ENCODE measurements at places on chromosomes 12 and 14. TPM values are rescaled to one million over a fixed set of nuclear protein-coding genes. Genes with fewer than 3 reads are reported as not detected.

Gene MANSC1
- polyA plus RNA-seq, result 7.0 TPM

Gene MSI1
- polyA plus RNA-seq, result 4.8 TPM

Gene PROX2
- not detected for polyA plus RNA-seq

Gene RFC5
- polyA plus RNA-seq, result 4.7 TPM

Gene OR6C2
- polyA plus RNA-seq, result not detected

DNA sequence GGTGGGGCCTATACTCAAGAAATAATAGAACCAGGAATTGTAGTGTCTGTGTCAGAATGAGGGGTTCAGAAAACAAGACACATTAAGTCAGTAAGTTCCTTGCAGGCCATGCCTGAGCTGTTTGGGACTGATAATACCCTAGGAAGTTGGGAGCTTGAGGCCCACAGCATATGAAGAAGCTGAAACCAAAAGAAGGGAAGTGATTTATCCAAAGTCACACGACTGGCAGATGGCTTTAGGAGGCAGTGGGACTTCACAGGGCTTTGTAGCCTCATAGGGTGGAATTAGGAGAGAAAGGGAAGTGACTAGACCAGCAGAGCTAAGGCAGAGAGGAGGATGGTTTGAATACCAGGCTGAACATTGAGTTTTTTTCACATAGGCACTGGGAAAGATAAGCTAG lies 56.6 kb upstream of the SRSF5 start:
- no peak for DNase-seq
- H3K4me1 ChIP-seq, result peaks cover 28% of the 10 kb centered on the region
- H3K4me3 ChIP-seq, result no peak overlapping the region
- H3K27me3 ChIP-seq, result no peaks in the 10 kb centered on the region
- H3K27ac ChIP-seq, result no peak overlapping the region

- H3K4me1 ChIP-seq, result no peaks in the 10 kb centered on the region
- no peaks in the 10 kb centered on the region for H3K27me3 ChIP-seq
- H3K36me3 ChIP-seq, result no peaks in the 10 kb centered on the region
- no peak overlapping the region for H3K27ac ChIP-seq
Measured at GRCh38 chr14:92259613-92260357, 63.2 kb upstream of the SLC24A4 start.

DNA sequence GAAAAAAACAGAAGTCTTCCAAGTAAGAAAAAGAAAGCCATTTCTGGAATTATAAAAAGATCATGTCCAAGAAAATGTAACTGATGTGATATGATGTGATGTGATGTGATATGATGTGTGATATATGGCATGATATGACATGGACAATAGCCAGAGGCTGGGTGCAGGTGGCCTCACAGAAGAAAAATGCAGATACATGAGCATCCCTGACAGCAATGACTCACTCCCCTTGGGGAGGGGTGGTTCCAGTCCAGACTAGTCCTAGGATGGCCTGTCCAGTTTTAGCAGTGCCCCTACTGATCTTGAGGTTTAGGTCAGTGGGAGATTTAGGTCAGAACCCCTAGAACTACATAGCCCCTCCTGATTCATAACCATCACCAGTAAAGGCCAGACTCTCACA lies 3.5 kb upstream of the RHOJ start:
- H3K27ac ChIP-seq, result no peak overlapping the region
- H3K4me3 ChIP-seq, result no peak overlapping the region
- H3K36me3 ChIP-seq, result no peaks in the 10 kb centered on the region
- H3K4me1 ChIP-seq, result no peaks in the 10 kb centered on the region
- H3K27me3 ChIP-seq, result no peaks in the 10 kb centered on the region

GRCh38 chr14:68397822-68398221 lies 395.0 kb downstream of the ZFP36L1 start:
- H3K36me3 ChIP-seq, result no peaks in the 10 kb centered on the region
- DNase-seq, result no peak
- no peak overlapping the region for H3K4me3 ChIP-seq

GRCh38 chr12:29104516-29104915 lies 44.6 kb upstream of the FAR2 start:
- no peak for DNase-seq
- H3K4me3 ChIP-seq, result no peak overlapping the region
- no peak overlapping the region for H3K27ac ChIP-seq

GRCh38 chr12:64889434-64890216 lies 65.2 kb downstream of the TBC1D30 start:
- no peaks in the 10 kb centered on the region for H3K4me1 ChIP-seq
- no peak overlapping the region for H3K4me3 ChIP-seq
- no peaks in the 10 kb centered on the region for H3K36me3 ChIP-seq

GRCh38 chr12:103494734-103495468 lies 867 bp downstream of the C12orf42 start:
- H3K4me1 ChIP-seq, result peaks cover 4% of the 10 kb centered on the region
- H3K27ac ChIP-seq, result no peak overlapping the region
- H3K27me3 ChIP-seq, result peaks cover 8% of the 10 kb centered on the region
- DNase-seq, result no peak

DNA sequence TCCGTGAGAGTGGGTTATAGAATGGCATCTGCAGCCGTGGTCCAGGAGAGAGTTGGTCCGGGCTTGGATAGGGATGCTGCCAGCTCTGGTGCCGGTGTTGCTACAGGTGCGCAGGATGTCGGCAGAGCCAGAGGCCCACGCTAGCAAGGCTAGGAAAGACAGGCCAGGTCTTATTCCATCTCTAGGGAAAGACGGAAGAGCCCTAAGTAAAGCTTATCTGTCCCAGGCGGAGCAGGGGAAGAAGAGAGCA lies 485 bp upstream of the PSME1 start:
- H3K27me3 ChIP-seq, result no peaks in the 10 kb centered on the region
- H3K27ac ChIP-seq, result peak overlapping the region; percentile 72
- DNase-seq, result no peak

DNA sequence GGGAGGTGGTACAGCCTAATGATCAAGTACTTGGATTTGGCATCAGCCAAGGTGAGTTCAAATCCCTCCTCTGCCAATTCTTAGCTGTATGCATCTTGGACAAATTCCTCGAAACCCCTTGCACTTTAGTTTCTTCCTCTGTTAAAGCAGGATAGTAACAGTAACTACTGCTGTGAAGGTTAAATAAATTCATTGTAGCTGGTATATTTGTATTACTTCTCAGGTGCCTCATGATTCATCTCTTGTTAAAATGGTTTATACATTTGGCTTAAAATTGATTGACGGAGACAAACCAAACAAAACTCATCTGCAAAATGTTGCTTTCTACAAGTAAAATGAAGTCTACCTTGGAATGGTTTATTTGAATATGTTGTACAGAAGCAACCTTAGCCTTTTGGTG lies 2.3 kb upstream of the PTPRB start:
- H3K4me3 ChIP-seq, result no peak overlapping the region
- H3K4me1 ChIP-seq, result no peaks in the 10 kb centered on the region
- no peaks in the 10 kb centered on the region for H3K27me3 ChIP-seq
- H3K27ac ChIP-seq, result no peak overlapping the region
- H3K36me3 ChIP-seq, result no peaks in the 10 kb centered on the region

GRCh38 chr12:99130808-99131553 lies 485.9 kb downstream of the APAF1 start:
- no peak for DNase-seq
- no peaks in the 10 kb centered on the region for H3K36me3 ChIP-seq
- no peaks in the 10 kb centered on the region for H3K27me3 ChIP-seq
- H3K27ac ChIP-seq, result no peak overlapping the region

DNA sequence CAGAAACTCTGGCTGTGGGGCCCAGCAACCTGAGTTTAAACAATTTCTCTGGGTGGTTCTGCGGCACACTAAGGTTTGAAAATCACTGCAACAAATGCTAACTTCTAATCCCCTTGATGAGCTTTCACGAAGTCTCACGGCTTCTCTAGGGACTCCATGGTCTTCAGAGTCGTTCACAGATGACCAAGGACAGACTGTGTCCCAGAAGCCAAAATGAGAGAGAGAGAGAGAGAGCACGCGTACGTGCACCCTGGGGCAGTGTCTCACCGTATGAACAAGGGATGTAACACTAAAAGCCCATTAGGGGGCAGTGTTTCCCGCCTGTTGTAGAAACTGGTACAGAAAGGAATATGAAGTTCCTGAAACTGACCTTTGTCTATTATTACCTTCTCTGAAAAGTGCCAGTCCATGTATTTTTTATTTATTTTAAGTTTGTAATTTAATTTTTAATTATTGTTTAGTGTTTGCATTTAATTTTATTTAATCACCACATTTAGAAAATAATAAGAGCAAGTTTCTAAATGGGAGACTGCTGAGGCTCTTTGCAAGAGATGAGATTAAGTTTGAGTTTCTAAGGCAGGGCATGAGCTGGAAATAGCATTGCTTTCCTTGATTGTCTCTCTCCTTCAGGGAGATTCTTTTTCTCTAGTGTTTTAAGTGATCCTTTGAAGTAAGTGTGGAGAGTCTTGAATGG lies 3.4 kb downstream of the APOLD1 start:
- DNase-seq, result peak; percentile 67
- no peaks in the 10 kb centered on the region for H3K36me3 ChIP-seq
- peaks cover 14% of the 10 kb centered on the region for H3K4me1 ChIP-seq
- no peaks in the 10 kb centered on the region for H3K27me3 ChIP-seq
- H3K4me3 ChIP-seq, result no peak overlapping the region

GRCh38 chr12:8844665-8845064 lies 22.2 kb downstream of the A2ML1 start:
- no peaks in the 10 kb centered on the region for H3K36me3 ChIP-seq
- H3K27me3 ChIP-seq, result no peaks in the 10 kb centered on the region
- no peaks in the 10 kb centered on the region for H3K4me1 ChIP-seq
- no peak overlapping the region for H3K4me3 ChIP-seq
- H3K27ac ChIP-seq, result no peak overlapping the region

All from pancreas (tissue), 10 donors.